Cortex of kidney (tissue), 1 donor: ENCODE measurements at places on chromosomes 1 and 21.

GRCh38 chr21:45344576-45344975, 56.9 kb upstream of the POFUT2 start:
- no peak for DNase-seq

GRCh38 chr1:41468122-41468762, 16.2 kb downstream of the EDN2 start:
- DNase-seq: no peak

DNA sequence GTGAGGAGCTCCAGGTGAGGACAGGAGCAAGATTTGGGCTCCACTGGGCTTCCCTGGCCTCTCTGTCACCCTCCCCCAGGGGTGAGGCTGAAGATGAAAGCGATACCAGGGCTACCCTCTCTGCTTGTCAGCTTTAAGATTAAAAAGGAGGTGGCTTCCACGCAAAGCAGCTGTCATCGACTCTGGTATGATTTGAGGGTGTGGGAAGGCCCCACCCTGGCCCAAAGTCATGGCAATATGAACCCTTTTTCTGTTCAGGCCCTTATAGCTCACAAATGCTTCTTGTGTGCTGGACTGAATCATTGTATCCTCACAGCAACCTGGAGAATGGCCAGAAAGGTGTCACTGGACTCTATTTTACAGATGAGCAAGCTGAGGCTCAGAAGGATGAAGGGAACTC, 41.6 kb downstream of the NUAK2 start:
- DNase-seq: no peak

GRCh38 chr1:235758931-235759330, 107.8 kb downstream of the LYST start:
- DNase-seq: no peak

DNA sequence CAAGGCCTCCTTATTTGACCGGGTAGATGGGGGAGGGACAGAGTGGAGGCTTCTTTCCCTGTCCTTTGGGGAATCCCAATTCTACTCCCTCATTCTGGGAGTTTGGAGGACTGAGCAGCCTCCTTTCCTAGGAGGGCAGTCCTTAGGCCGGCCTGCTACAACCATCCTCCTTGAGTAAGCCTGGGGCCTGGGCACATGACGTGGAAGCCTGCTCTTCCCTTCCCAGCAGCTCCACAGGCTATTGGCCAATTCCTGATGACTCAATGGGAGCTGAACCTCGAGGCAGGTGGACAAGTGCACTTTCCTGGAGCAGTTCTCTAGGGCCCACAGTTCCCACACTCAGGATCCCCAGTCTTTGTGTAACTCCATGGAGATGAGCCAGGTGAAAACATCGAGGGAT, 3.1 kb downstream of the KCNA10 start:
- no peak for DNase-seq

GRCh38 chr1:14926229-14926628, 227.3 kb upstream of the TMEM51 start:
- no peak for DNase-seq

- no peak for DNase-seq
Measured at GRCh38 chr1:89041721-89042120, 19.1 kb upstream of the GBP3 start.

GRCh38 chr1:198671136-198671535, 32.3 kb downstream of the PTPRC start:
- no peak for DNase-seq

DNA sequence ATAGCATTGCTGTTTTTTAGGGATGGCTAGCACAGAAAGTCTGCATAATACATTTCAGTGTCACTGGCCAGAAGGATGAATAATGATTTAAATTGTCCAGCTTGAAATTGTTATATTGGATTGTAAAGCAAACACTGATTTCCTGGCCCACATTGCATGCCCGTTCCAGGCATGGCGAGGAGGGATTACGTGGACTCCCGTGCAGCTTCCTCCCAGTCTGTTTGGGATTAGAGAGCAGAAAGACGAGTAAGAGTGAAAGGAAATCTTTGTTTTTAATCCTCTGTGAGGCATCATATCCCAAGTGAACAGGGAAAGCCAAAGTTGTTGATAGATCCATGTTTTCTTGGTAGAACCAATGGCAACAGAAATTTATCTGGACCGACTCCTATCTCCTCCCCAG, 8.4 kb downstream of the TRIM58 start:
- DNase-seq: no peak

DNA sequence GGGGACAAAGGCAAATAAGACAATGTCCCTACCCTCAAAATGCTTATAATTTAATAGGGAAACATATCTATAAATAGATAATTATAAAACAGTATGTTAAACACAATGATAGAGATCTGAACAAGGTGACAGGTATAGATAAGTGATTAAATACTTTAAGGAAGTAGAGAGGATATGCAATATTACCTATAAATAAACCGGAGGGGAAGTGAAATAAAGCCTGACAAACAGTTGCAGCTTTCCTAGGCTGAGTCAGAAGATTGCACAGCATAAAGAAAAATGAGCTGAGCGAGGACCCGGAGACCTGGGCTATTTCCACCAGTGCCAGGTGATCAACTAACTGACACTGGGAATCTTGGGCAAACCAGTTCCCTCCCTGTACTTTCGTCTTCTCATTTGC, 11.5 kb upstream of the PSRC1 start:
- no peak for DNase-seq

DNA sequence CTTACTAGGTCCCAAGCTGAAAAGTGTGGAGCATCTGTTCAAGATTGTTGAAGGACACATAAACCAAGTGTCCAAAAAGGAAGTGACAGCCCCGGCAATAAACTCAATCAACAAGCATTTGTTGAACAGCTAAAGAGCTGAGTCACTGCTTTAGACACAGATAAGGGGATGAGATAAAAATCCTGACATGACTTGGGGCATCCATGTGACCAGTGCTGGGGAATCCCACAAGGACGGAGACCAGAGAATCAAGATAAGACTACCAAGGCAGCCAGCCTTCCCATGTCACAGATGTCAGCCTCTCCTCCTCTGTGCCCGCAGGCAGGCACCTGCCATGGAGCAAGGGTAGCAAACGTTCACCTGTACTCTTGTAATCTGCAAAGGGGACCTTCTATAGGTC, 118.6 kb upstream of the KAZN start:
- no peak for DNase-seq

DNA sequence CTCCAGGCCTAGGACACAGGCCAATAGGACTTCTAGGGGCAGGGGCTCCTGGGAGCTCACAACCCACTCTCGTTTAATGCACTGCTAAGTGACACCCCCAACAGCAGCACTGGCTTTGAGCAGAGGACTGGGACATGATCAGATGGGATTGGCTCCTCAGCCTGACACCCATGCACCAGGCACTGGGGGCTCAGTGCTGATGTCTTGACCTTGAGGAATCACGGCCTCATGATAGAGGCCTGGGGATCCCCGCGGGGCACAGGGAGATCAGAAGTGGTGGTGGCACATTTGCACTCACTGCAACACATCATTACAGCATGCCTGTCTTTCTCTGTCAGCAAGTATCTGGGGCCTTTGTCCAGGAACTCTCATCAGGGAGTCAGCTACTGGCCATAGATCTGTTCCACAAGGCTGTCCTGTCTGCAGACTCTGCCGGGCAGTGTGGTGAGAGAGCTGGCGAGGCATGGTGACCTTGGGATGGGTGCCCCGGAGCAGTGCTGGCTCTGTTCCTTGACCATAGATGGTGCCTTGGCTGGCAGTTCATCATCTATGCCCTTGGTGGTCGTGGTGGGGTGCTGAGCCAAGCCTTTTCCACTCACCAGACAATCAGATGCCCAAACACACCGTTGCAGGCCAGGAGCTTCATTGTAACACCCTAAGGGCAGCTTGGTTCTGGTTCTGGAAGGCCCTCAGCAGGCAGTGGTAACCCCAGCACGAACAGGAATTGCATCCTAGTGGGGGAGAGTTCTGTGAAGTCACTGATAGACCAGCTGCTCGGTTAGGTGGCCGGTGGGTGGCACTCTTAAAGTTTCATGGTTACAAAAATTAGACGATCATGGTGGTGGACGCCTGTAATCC, 22.2 kb upstream of the PARP1 start:
- no peak for DNase-seq

DNA sequence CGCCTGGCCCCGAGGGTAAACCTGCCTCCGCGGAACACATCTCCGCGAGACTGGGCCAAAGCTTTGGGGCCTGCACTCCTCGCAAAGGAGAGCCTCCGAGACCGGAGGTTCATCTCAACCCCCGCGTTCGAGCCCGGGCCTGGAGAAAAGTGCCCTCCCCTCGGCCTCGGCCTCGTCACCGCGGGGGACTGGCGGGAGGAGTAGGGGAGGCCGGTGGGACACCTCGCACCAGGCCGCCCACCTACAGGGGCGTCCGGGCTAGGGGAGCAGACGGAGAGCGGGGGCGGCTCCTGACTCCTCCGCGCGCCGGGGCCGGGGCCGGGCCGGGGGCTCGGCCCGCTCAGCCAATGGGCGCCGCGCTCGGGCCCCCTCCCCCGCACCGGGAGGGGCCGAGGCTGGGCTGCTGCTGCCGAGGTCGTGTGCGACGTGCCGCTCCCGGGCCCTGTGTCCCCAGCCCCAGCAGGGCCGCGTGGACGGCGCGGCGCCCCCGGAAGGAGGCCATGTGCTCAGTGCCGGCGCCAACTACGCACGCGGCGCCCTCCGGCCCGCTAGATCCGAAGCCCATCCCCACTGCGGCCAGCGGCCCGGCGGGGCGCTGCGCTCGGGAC, 684 bp downstream of the SLC2A1 start:
- no peak for DNase-seq

GRCh38 chr1:212415107-212415841, 588 bp upstream of the PACC1 start:
- DNase-seq: no peak

GRCh38 chr1:198255784-198256183, 99.0 kb downstream of the NEK7 start:
- DNase-seq: no peak

DNA sequence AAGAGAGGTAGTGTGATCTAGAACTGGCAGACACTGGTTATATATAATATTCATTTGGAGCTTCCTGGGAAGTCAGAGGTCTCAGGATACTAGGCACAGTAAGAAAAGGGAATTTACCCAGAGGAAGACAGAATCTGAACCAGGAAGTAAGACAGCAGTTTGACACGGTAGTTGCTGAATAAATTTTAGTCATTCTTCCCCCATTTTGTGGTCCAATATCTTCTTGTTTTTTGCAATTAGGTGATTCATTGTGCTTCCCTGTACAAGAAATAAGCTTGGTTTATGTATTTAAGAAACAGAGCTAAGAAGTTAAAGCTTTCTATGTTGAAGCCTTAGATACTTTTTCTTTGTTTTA, 1.3 kb downstream of the TMEM167B start:
- DNase-seq: no peak

- DNase-seq: no peak
Measured at GRCh38 chr1:212582291-212582690, 26.3 kb upstream of the ATF3 start.

GRCh38 chr1:109412551-109412950, 13.7 kb downstream of the PSMA5 start:
- DNase-seq: no peak

DNA sequence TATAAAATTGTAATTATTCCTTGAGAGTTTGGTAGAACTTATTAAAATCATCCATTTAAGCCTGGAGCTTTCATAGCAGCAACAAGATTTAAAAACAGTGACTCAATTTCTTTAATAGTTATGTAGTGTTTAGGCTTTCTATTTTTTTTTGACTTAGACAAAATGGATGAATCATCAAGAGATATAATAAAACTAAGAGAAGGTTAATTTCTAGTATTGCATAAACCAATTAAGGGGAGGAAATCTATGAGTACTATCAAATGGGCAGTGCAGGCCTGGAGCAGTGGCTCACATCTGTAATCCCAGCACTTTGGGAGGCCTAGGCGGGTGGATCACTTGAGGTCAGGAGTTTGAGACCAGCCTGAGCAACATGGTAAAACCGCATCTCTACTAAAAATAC, 416.3 kb upstream of the USP24 start:
- DNase-seq: no peak

DNA sequence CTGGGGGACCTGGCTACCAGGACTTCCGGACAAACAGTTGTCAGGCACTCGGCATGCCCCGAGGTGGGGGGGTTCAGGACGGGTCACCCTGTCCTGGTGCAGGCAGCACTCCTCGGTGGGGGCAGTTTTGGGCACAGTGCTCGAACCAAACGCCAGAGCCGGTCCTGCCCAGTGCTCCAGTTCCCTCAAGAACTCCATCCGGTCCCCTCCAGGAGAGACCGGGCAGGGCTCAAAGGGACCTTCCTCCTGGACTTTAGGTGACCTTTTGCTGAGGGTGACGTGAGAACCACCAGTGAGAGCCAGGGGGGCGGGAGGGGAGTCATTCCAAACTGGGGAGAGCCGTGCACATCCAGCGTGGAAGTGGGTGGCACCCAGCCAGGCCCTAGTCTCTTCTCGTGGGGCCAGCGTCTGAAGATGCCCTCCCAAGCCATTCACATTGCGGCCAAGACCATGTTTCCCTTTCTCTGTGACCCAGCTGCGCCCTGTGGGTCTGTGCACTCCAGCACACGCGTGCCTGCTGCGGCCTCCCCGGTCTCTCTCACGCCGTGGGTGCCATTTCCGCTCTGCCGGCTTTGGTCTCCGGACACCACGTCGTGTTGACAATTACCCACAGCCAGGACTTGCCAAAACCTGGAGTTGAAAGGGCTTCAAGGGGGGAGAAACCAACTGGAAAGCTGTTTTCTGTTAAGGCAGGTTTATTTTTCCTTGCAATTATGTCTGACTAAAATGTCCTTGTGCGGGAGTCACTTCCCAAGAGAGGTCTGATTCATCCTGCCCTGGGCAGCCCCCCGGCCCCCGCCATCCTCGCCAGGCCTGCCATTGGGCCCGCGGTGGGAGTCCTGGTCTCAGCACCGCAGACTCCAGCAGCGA, 178.8 kb upstream of the ARHGEF16 start:
- DNase-seq: no peak

GRCh38 chr1:108028841-108029388, 63.9 kb upstream of the VAV3 start:
- DNase-seq: no peak

DNA sequence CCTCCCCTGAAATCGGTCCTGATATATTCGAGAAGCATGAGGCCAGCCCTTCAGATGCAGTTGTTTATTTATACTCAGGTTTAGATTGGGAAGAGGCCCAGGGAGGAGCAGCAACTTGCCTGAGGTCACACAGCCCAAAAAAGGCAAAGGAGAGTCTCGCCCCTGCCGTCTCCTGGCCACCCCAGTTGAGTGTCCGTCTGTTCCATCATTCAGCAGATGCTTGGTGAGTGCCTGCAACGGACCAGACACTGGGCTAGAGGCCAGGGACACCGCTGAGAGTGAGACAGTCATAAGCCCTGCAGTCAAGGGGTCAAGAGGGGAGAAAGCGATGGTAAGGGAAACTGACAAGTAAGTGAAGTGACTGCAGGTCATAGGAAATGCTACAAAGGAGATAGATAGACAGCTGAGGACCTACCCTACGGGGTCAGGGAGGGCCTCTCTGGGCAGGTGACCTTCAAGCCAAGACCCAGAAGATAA, 15.4 kb upstream of the SELENON start:
- DNase-seq: no peak

GRCh38 chr1:172431204-172431603, 10.7 kb downstream of the C1orf105 start:
- DNase-seq: no peak

- no peak for DNase-seq
Measured at GRCh38 chr1:201400852-201401230, 1.7 kb upstream of the LAD1 start.
